ENCODE measurements at places on chromosomes 11 and 22.
A peak's percentile ranks its signal among the peaks of the same experiment; 100 is the strongest.

- DNase-seq: peak; percentile 29
Measured at GRCh38 chr11:47184711-47185304, 1.4 kb downstream of the PACSIN3 start.

DNA sequence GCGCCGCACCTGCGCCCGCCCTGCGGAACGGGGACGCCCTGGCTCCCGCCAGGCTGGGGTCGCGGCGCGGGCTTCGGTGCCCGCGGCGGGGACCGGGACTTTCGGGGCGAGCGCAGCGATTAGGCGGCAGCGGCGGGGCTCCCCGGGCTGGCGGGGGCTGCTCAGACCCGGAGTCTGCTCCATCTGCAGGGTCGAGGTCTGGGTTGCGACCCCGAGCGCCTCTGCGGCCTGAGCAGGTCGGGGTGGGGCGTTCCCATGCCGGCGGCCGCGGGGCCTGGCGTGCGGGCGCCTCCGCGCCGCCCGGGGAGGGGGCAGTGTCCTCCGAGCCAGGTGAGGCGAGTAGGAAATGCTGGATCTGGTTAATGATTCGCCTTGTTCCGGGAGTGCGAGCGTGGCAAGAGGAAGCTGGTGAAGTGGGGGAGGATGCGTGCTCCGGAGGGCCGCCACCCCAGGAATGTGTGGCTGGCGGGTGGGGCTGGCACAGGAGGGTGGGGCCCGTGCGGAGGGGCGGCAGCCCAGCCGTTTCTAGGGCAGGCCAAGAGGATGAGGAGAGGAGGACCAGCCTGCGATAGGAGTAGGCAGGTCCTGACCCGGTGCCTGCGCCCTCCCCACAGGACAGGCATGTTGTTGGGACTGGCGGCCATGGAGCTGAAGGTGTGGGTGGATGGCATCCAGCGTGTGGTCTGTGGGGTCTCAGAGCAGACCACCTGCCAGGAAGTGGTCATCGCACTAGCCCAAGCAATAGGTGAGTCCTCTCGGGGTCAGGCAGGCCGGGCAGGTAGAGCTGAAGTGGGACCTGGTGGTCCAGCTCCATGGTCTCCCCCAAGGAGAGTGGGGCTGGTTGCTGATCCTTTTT is 606 bp downstream of the RASSF7 start:
- DNase-seq: no peak

DNA sequence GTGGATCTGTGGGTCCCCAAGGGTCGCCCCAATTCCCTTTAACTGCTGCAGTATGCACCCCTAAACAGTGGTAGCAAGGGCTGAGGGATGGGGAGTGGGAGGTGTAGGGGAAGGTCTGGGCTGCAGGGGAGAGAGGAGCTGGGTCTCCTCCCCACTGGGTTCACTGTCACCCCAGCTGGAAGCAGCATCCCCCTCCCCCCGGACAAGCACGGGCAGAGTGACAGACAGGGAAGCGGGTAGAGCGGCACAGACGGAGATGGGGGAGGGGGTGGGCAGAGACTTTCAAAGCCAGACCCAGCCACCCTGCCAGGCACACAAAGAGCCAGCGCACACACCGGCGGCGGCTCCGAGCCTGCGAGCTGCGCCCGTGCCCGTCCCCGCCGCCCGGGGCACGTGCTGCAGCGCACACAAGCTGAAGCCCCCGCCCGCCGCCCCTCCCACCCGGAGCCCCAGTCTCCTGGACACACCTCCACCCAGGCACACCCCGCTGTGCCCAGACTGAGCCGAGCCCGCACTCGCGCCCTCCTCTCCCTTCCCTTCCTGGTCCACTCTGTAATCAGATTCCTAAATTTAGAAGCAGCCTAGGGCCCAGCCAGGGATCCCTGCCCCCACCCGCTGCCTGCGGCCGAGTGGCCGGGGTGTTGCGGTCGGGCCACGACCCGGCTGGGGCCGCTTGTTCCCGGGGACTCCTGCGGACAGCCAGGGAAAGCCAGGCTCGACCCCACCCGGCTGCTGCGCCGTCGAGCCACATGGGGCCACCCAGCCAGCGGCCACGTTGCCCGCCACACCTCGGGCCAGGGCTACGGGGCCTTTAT is 935 bp upstream of the RCOR2 start:
- DNase-seq: peak; percentile 95

- no peak for DNase-seq
Measured at GRCh38 chr11:35794850-35795249, 132.3 kb downstream of the TRIM44 start.

DNA sequence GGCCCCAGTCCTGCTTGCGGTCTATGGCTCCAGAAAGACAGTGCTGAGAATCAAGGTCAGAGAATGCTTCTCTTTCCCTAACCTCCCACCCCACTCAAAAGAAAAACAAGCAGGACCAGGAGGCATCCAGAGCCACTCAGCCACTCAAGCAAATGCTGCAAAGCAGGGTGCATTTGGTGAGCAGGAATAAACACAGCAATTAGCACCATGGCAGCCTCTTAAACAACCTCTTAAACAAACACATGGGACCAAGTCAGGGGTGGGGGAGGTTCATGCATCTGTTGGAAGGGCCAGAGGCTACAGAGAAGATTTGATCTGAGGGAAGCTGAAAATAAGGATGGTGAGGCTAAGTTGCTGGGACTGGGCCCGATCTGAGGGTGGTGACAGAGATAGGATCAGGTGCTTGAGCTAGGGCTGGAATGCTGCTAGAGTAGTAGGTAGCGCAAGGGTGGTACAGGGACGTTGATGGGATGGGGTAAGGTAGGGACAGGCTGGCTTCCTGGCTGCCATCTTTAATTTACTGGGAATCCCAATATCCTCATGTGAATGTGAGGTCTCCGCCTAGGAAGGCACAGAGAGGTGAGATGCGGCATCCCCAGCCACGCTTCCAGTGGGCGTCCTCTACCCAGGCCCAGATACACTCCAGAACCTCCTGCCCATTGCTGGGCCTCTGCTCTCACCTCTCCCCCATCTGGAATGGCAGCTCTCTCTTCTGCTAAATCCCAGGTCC is 26.6 kb upstream of the LMO1 start:
- peak; percentile 2 for DNase-seq

DNA sequence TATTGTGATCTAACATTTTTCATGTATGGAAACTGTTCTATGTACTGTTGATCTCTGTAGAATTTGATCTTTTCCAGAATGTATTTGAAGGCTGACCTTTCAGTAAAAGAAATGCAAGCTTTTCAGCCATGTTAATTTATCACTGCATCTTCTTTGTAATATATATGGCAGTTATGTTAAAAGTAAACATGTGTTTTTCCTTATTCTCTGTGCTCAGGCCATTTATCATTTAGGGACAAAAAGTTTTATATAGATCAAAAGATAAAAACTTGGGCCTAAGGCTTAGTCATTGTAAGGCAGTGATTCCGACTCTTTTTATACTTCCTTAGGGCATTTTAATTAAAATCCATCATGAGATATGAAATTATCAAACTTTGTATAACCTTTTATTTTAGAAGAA is 48.7 kb downstream of the KDM2A start:
- no peak for DNase-seq

DNA sequence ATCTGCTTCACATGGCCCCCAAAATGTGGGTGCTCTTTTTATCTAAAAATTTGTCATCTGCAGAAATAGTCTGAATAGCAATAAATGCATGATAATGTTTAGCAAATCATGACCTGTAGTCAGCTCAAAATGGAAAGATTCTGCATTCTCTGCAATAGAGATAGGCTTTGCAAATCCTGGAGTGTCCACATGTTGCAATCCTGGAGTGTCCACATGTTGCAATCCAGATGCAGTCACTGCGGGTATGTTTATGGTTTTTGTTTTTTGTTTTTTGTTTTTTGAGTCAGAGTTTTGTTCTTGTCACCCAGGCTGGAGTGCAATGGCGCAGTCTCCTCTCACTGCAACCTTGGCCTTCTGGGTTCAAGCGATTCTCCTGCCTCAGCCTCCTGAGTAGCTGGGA is 20.2 kb upstream of the LRRC32 start:
- DNase-seq: no peak

- no peak for DNase-seq
Measured at GRCh38 chr22:41260871-41261270, 20.1 kb upstream of the CHADL start.

DNA sequence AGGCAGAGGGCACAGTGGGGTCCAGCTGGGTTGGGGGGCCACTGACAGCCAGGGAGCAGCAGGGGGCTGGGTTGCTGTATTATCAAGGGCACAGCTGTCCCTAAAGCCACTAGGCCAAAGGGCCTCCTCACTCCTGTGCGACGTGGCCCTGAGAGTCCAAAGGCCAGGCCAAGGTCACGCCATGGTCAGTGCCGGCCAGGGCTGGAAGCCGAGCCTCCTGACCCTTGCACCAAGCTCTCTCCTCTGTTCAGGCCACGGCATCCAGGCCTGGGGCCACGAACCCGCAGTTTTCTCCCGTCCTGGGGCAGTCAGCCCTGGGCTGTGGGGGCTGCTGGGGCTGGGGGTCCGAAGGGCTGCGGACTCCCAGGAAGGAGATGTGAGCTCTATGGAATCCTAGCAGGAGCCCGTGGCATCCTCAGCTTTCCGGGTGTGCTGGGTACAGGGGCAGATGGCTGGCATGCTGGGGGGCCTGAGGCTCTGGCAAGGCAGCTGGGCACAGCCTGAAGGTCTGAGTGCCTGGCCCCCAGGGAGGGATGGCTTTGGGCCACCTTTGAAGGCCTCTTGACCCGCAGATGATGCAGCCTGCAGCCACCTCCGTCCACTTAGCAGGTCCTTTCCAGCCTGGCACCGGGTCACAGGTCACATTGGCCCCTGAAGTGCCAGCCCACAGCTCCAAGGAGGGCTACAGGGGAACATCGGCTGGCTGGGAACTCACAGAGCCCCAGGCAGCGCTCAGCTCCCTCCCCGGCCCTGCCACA is 17.3 kb upstream of the PPARA start:
- no peak for DNase-seq

GRCh38 chr11:119190531-119190930 is 5.3 kb downstream of the NHERF4 start:
- DNase-seq: no peak

GRCh38 chr11:9861860-9862725 is 198.2 kb downstream of the SWAP70 start:
- DNase-seq: peak; percentile 83

DNA sequence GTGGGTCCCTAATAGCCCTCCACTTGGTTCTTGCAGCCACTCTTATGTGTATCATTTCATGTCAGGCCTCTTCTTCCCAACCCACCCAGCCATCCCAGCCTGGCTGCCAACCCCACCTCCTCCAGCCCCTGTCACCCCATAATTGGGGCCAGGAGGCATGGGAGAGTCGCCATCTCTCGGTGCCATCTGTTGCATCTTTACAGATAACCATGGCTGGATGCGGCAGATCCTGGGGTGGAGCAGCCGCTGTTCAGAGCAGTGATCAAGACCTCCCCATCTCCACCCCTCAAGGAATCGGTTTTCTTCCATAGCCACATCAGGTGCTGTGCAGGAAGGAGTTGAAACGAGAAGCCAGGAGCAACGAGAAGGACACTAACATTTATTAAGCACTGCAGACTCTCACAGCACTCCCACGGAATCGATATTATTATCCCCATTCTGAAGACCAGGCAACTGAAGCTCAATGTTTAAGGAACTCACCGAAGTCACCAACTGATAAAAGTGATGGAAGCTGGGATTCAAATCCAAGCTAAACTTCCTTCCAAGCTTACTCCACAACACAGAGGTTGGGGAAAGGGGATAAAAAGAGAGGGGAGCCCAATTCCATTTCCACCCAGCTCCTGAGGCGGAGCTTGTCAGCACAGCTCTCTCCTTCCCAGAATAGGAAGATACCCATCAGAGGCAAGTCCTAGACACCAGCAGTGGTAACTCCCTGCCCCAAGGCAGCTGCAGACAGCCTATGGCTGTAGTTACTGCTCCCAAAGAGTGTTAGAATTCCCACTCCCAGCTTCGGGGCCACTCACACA is 2.7 kb downstream of the SLC43A1 start:
- no peak for DNase-seq

GRCh38 chr22:35629406-35630216 is 12.5 kb upstream of the MB start:
- no peak for DNase-seq

- DNase-seq: peak; percentile 84
Measured at GRCh38 chr11:47185305-47186075, 744 bp downstream of the PACSIN3 start.

DNA sequence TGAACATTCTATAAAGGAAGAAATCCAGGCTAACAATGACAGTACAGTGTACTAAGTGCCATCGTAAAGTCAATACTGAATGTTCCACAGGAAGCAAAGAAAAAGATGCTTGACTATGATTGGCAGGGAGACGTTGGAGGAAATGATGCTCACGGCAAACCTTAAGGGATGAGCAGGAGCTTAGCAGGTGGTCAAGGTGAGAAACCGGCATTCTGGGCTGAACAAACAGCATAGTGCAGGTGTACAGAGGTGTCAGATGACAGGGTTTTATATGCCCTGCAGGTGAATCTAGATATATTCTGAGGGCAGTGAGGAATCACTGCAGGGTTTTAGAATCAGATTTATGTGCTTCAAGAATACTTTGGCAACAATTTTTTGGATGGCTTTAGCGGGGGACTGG is 85.3 kb upstream of the HEPHL1 start:
- DNase-seq: no peak

GRCh38 chr11:16925561-16926065 is 88.6 kb downstream of the PLEKHA7 start:
- DNase-seq: peak; percentile 91

DNA sequence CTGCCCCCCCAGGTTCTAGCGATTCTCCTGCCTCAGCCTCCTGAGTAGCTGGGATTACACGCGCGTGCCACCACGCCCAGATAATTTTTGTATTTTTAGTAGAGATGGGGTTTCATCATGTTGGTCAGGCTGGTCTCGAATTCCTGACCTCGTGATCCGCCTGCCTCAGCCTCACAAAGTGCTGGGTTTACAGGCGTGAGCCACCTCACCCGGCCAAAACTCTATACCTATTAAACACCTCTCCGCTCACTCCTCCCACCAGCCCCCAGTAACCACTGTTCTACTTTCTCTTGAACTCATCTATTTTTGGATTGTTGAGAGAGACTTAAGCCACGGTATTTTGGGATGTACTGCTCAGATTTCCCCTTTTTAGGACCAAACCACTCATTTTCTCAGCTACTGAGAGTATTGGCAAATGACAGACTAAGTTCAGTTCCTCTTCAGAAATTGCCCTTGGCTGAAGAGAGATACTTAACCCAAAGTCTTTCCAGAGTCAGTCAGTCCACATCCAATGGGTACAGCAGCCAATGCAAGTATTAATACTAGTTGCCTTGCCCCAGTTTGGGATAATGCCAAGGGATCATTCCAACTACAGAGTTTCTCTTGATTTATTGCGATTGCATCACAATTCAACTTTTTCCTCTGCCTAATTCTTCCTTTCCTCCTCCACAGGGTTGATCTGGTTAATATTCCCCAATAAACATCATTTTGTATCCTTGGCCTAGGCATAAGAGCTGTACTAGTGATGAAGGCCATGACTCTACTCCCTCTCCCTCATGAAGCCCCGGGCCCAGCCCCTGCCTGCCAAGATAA is 36.8 kb upstream of the CSTF3 start:
- DNase-seq: no peak

DNA sequence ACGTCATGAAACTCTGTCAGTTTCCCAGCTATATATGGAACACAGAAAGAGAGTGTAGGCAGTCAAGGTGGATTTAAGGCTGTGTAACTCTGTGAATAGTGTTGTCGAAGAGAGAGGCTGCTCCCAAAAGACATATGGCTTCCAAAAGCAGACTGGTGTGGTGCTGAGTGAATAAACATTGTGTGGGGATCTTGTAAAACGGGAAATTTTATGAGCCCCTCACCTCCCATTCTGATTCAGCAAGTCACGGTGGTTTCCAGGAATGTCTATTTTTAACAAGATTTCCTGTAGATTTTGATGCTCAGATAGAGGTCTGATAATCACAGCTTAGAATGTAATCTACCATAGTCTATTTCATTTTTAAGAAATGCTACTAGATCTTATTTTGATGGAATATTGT is 67.9 kb downstream of the SESN3 start:
- no peak for DNase-seq

- DNase-seq: no peak
Measured at GRCh38 chr11:130622141-130622542, 173.7 kb downstream of the ADAMTS15 start.
